ENCODE measurements at places on chromosomes 6 and 20.

GRCh38 chr6:44435500-44435899, 48.0 kb downstream of the CDC5L start:
- DNase-seq: no peak

DNA sequence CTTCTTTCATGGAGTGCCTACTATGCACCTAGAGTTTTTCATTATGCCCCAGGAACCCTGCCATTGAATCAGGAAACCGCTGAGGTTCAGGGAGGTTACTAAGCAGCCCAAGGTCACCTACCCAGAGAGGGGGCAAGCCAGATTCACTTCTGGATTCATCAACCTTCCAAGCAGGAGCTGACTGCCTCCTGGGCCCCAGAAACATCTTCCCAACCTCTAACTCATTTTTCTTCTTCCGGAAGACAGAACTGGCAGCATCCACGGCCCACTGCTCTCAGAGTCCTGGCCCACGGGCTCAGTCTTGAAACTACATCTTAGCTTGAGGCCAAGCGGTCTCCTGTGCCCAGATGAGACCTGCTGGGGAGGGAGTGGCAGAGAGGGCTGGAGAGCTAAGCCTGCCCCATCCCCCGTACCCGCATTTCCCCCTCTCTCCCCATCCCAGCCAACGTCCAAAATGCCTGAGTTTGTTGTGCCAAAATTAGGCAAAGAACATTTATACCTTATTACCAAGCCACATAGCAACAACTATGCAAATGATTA, 281.0 kb downstream of the CDC5L start:
- DNase-seq: no peak

DNA sequence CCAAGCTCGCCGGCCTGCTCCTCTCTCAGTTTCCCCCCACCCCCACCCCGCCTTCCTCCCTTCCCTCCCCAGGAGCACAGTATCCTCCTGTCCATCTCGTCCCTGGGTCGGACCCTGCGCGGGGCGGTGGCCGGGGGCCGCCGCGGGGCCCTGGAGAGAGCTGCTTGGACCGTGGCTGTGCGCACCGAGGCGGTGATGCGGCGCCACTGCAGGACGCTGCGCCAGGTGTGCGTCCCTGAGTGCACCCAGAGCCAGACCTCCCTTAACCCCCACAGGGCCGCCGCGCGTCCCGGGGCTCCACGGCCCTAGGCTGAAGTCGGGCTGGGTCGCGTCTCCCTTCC, 2.2 kb downstream of the C20orf204 start:
- DNase-seq: no peak

DNA sequence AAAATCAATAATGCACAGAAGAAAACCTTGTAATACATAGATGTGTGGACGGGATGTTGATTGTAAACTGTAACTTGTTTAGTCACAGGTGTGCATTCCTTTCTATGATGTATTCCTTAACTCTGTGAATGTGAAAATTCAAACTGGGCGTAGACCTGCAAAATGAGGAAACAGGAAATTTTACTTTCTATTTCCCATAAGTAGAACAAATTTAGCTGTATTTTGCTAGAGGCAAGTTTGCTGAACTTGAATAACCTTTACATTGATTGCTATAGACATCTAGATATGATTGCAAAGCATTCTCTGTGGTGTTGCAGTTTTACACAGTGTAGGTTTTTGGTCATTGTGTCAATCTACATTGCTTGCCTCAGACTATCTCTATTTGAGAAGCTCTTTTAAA, 368.4 kb upstream of the MAN1A1 start:
- DNase-seq: no peak

GRCh38 chr6:83114164-83114563, 46.7 kb downstream of the DOP1A start:
- no peak for DNase-seq

GRCh38 chr20:25356271-25356933, 34.2 kb downstream of the ABHD12 start:
- no peak for DNase-seq

- no peak for DNase-seq
These were observed 7.3 kb downstream of the EDN1 start for GRCh38 chr6:12297363-12298016.

DNA sequence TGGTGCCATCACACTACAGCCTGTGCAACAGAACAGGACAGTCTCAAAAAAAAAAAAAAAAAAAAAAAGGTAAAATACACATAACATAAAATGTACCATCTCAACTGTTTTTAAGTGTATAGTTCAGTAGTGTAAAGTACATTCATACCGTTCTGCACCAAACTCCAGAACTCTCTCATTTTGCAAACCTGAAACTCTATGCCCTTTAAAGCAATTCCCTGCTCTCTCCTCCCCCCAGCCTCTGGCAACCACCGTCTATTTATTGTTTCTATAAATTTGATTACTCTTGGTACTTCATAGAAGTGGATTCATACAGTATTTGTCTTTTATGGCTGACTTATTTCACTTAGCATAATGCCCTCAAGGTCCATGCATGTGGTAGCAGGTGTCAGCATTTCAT, 12.9 kb downstream of the RIPOR2 start:
- DNase-seq: no peak

DNA sequence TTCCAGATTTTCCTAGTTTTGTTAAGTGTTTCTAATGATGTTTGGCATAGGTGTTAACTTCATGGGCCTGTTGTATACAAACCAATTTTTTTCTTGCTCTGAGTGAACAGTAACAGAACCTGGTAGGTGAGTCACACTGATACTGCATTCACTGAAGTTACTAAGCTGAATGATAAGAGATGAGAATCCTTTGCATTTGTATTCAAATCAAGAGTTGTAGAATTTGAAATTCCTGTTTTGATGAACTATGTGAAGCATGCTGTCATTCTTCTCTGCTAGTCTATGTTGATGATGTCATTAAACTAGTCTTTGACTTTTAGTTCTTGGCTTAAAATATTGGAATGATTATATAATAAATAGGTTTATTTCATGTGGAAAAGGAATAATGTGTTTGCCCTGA, 37.9 kb downstream of the PTPRA start:
- DNase-seq: no peak

- DNase-seq: no peak
These were observed 66.9 kb upstream of the CDH4 start for GRCh38 chr20:61185181-61185580.

GRCh38 chr20:38135651-38136420, 29.2 kb downstream of the TGM2 start:
- no peak for DNase-seq

DNA sequence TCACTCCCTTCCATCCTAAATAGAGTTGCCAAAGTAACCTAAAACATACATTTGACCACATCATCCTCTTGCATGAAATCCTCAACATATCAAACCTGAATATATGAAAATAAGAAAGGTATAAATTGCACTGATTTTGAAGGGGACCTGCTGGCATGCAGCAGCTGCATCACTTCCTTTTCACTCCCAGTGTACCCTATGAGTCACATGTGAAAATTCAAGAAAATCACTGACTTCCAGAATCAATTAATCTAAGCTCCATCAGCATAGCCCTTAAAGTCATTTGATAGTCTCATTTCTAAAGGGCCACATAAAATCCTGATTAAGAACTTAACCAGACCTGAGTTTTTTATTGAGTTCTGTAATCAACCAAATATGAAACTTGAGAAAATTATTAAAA, 24.3 kb downstream of the SNX14 start:
- DNase-seq: no peak

DNA sequence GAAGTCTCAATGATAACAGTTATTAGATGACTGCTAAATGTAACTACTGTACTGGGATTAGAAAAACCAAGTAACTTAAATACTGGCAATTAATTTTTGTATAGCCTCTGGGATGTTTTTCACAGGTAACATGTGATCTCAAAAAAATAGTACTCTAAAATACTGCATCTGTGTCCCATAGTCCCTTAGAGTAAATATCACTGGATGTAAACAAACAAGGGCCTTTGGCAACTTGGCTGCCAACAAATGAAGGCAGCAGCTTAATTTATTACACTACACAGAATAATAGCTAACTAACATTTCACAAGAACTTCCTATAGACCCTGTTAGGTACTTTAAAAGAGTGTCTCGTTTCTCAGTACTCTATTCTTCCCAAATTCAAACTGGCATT, 14.0 kb downstream of the ARHGAP18 start:
- no peak for DNase-seq

DNA sequence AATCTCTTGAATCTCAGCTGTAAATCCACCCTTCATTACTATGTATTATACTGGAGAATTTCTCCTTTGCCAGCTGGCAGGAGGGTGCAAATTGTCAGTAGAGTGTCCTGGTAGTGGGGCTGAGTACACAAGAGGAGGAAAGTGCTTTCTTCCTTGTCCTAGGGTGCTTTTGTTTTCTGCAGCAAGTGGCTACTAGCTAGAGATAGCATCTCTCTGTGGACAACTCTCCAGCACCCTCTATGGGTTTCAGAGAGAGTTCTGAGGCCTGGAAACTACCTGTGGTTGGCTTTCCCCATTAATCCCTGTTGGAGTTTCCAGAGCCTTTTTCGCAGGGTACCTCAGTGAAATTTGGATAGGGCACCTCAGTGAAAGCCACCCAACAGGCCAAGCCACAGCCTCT, 422.5 kb upstream of the RGS17 start:
- no peak for DNase-seq

DNA sequence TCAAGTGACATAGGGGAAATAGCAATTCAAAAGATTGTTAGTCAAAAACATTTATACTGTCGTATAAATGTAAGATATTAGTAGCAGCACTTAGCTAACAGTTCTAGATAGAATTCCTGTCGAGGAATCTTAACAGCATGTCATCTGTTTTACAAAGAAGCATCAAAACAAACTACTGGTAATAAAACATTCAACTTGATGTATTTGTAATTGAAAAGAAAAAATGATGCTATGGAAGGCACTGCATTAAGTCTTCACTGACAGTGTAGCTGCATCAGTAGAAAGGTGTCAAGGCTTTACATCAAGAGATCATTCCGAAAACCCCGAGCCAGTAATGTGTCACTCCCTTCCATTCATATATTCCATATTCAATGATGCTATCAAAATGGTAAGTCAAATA, 223.5 kb downstream of the TBC1D32 start:
- DNase-seq: no peak

- no peak for DNase-seq
These were observed 124.0 kb upstream of the SLC2A12 start for GRCh38 chr6:134176264-134176975.

DNA sequence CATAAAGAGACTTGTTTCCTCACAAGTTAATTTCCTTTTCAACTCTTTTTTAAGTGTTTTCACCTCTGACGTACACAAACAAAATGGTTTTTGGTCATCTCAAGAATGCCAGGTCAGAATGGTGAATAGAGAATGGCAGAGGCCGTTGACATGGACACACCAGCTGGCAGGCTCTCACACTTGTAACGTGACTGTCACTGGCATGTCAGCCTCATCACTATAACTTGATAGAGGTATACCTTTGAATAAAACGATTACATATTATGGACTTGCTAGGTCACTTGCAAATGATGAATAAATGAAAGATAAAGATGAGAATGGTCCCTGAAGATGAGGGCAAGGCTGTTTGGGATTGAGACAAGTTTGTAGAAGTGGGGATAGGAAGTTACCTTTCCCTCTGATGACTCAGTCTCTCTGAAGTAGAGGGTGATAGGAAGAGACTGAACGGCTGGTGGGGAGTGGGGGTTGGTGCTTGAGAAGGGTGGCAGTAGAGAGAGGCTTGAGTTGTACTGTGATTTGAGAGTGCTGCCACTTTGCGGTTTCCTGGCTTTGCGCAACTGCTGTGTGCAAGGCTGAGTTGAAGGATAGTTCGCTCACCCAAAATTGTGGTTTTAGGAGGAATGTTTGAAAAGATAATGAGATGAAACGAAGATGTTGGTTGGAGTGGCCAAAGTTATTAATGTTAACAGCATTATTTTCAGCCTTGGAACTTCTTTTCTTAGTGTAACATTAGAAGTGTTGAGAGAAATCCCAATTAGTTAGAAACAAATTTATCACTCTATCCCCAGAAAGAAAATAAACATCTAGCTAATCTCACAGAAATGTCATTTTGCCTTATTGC, 30.3 kb downstream of the TBPL1 start:
- peak; percentile 37 for DNase-seq

- no peak for DNase-seq
These were observed 40.2 kb downstream of the HBS1L start for GRCh38 chr6:135014353-135014832.

GRCh38 chr6:48765352-48765961, 654.5 kb upstream of the PTCHD4 start:
- DNase-seq: no peak

GRCh38 chr20:4074877-4075455, 59.6 kb upstream of the RNF24 start:
- DNase-seq: no peak

GRCh38 chr6:106572436-106572835, 56.9 kb downstream of the RTN4IP1 start:
- no peak for DNase-seq

DNA sequence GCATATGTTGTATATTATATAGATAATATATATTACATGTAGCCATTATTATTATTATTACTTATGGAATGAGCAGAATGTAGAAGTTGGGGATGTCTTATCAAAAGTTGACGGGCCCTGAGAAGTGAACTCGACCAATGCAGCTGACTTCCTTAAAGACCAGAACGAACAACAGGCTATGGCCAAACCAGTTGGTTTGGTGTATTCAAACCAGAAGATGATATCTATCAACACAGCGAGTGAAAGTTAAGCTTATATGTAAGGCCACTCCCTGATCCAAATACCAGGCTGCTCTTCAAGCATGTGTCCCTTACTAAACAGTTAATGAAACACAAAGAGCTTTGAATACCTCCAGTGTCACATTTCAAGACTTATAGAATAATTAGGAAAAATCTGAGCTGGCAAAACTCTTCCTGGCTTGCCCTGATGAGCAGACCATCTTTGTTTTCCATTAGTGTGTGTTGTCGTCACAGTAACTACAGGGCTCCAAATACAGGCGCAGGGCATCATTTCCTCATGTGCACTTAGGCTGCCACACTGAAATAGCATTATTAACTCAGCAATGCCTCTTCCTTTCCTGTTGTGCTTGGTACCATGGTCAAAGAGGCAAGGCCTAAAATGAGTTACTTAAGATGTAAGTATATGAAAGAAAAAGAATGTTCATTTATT, 6.6 kb downstream of the FILIP1 start:
- no peak for DNase-seq

- DNase-seq: no peak
These were observed 15.4 kb upstream of the SLPI start for GRCh38 chr20:45269754-45270270.

DNA sequence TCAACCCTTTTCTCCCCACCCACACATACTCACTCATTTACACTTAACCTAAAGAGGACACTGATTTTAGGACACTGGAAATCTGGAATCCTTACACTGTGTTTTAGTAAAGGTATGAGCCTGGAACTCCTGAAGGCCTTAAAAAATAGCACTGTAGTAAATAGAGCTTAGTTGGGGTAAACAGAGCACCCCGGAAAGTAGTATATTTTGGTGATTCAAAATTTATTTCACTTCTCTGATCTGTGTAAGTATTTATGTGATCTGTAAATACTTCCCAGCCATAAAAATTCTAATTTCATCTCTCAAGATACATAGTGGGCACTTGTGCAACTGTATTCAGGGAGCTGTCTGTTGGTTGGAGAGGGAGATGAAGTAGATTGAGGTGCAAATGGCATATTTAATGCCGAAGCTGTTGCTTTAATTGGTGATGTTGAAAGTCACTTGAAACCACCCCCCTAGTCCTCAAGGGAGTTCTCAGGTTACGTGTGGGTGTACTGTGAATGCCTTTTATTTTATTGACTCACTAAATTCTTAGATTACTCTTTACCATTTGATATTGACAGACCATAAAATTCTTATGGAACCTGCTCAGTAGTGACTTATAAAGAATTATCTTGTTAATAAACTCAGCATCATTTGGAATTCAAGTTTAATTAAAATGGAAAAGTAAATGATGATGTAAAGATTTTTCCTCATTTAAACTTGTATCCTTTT, 154.9 kb downstream of the SOX4 start:
- DNase-seq: peak; percentile 91
